ENCODE measurements at places on chromosomes 12 and 14. TPM values are rescaled to one million over a fixed set of nuclear protein-coding genes. Genes with fewer than 3 reads are reported as not detected.

DNA sequence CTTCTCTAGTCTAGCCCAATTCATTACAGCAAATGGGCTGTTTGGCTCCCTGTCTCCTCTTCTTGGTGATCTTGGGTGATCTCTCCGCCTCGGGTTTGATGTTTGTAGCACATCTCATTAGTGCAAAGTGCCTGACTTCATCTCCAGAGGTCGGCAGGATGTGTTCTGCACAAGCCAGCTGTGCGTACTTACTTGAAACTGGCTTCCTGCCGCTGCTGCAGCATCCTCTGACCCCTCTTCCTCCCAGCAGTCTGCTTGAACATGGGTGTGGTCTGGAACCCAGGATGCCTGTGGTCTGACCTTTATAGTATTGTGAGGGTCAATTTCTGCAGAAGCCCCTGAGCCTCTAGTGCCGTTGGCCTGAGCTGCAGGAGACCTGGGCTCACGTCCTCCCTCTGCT, 99.2 kb downstream of the BEGAIN start:
- no peaks in the 10 kb centered on the region for H3K27me3 ChIP-seq
- no peak overlapping the region for H3K27ac ChIP-seq
- no peaks in the 10 kb centered on the region for H3K4me1 ChIP-seq
- no peak overlapping the region for H3K4me3 ChIP-seq

The LMO3 gene
- not detected for total RNA-seq

DNA sequence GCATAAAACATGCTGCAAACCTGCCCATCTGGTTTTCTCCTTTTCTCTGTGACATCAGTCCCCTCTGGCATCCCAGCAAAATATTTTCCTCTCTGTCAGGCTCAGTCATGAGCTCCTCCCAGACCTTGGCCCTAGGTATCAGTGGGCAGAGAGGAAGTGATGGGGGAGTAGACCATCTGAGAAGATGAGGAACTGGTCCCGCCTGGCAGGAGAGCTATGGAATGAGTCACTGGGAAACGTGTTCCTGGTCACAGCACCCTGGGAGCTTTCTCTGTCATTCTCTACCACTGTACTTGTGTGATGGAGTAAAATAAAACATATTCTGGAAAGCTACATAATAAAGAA, 5.0 kb upstream of the SRSF9 start:
- no peak for DNase-seq
- H3K4me1 ChIP-seq: peaks cover 6% of the 10 kb centered on the region
- no peak overlapping the region for H3K27ac ChIP-seq
- H3K4me3 ChIP-seq: no peak overlapping the region

- no peak overlapping the region for H3K27ac ChIP-seq
- H3K4me1 ChIP-seq: no peaks in the 10 kb centered on the region
- no peaks in the 10 kb centered on the region for H3K27me3 ChIP-seq
- no peak for DNase-seq
- H3K4me3 ChIP-seq: no peak overlapping the region
Observed at GRCh38 chr14:28294834-28295440, 471.6 kb upstream of the FOXG1 start.

The G2E3 gene
- total RNA-seq: 32.6 TPM

The SIRT4 gene
- 1.7 TPM for total RNA-seq

DNA sequence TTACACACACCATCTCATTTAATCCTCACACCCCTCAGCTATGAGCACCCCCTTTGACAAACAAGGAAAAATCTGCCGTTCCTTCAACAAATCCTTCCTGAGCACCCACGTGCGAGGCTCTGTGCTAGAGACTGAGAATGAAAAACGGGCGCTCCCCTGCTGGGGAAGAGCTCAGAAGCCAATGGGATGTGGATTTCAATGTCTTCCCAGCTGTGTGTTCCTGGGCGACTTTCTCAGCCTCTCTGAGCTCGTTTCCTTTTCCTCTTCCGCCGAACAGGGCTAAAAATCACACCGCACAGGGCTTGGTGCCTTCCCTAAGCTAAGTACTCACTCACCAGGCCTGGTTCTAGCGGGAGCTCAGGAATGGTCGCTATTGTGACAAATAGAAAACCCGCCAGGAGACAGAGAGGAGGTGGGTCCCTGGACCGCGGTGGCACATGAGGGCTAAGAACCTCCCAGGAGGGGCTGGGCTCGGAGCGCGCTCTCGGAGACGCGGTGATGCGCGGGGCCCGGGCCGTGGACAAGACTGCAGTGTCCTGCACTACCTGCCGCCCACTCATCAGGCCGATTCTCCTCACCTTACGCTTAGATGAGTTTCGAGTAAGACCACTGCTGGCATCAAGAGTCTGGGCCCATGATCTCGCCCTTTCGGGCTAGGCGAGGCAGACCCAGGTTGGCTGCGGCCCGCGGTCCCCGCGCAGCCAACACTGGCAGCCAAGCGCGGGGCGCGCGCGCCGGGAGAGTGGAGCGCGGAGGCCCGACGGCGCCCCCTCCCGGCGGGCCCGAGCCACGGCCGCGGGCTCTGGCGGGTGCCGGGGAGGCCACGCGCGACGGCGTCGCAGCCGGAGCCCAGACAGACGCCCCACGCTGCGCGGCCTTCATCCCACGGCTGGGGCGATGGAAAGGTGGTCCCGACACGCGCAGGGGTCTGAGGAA, 17.0 kb downstream of the ZDHHC22 start:
- H3K4me3 ChIP-seq: peak overlapping the region; percentile 85
- peaks cover 61% of the 10 kb centered on the region for H3K4me1 ChIP-seq
- peak; percentile 80 for DNase-seq
- peaks cover 5% of the 10 kb centered on the region for H3K27me3 ChIP-seq
- H3K27ac ChIP-seq: peak overlapping the region; percentile 98

GRCh38 chr12:32107359-32108267, 966 bp downstream of the BICD1 start:
- no peak for DNase-seq
- peaks cover 26% of the 10 kb centered on the region for H3K36me3 ChIP-seq
- peaks cover 28% of the 10 kb centered on the region for H3K4me1 ChIP-seq
- peak overlapping the region; percentile 95 for H3K27ac ChIP-seq

- DNase-seq: no peak
- H3K4me3 ChIP-seq: no peak within 1 kb of the TSS
- H3K36me3 ChIP-seq: peaks cover 19% of the 10 kb centered on the region
- H3K4me1 ChIP-seq: peaks cover 35% of the 10 kb centered on the region
- H3K27ac ChIP-seq: no peak within 1 kb of the TSS
Observed at GRCh38 chr14:74492776-74493342, at the start of gene NPC2. Gene NPC2 (minus strand): TSS chr14:74493305. CDS start chr14:74493274, 31 bp downstream.

GRCh38 chr12:101670007-101670671, 27.3 kb upstream of the CHPT1 start:
- H3K36me3 ChIP-seq: no peaks in the 10 kb centered on the region
- H3K4me1 ChIP-seq: peaks cover 21% of the 10 kb centered on the region
- no peak overlapping the region for H3K27ac ChIP-seq
- no peaks in the 10 kb centered on the region for H3K27me3 ChIP-seq

The ALDH1L2 gene
- total RNA-seq: 5.2 TPM

The GPR84 gene
- not detected for total RNA-seq

The APOLD1 gene
- total RNA-seq: 0.75 TPM

The TDRD9 gene
- 3.1 TPM for total RNA-seq

The TRIM9 gene
- total RNA-seq: 0.24 TPM

- no peaks in the 10 kb centered on the region for H3K27me3 ChIP-seq
- no peak overlapping the region for H3K4me3 ChIP-seq
- no peak overlapping the region for H3K27ac ChIP-seq
Observed at GRCh38 chr14:75339059-75339458, 60.4 kb downstream of the FOS start.

The KLHL33 gene
- 0.42 TPM for total RNA-seq

The CFAP251 gene
- total RNA-seq: 1.2 TPM

The AJUBA gene
- 0.67 TPM for total RNA-seq

- no peaks in the 10 kb centered on the region for H3K36me3 ChIP-seq
- H3K27me3 ChIP-seq: no peaks in the 10 kb centered on the region
- no peak overlapping the region for H3K4me3 ChIP-seq
- DNase-seq: no peak
Observed at GRCh38 chr14:77041881-77042545, 13.5 kb upstream of the IRF2BPL start.

DNA sequence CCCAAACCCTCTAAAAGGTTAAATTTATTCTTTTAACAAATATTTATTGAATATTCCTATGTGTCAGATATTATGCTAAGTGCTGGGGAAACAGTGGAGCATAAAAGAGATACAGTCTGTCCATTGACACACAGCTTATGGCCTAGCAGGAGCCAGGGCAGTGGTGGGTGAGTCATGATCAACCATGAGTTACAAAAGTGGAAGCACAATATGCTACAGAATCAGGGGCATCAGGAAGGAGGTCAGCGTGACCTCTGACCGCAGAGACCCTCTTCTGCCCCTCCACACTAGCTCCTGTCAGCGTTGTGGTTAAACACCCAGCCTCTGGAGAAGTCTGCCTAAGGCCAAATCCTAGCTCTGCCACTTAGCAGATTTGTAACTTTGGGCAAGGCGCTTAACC, 4.7 kb upstream of the PPP1R1A start:
- H3K27me3 ChIP-seq: peaks cover 51% of the 10 kb centered on the region
- no peak for DNase-seq
- no peak overlapping the region for H3K4me3 ChIP-seq

- H3K27ac ChIP-seq: peak overlapping the region; percentile 80
- no peaks in the 10 kb centered on the region for H3K36me3 ChIP-seq
- H3K4me1 ChIP-seq: peaks cover 58% of the 10 kb centered on the region
- H3K27me3 ChIP-seq: no peaks in the 10 kb centered on the region
Observed at GRCh38 chr14:61568572-61569011, 126.7 kb upstream of the HIF1A start.

GRCh38 chr12:49622501-49623141, 740 bp upstream of the PRPF40B start:
- peaks cover 25% of the 10 kb centered on the region for H3K4me1 ChIP-seq
- H3K27ac ChIP-seq: peak overlapping the region; percentile 86
- no peaks in the 10 kb centered on the region for H3K36me3 ChIP-seq
- H3K4me3 ChIP-seq: peak overlapping the region; percentile 88
- H3K27me3 ChIP-seq: no peaks in the 10 kb centered on the region

The KRT83 gene
- total RNA-seq: not detected
